ENCODE measurements at places on chromosomes 12 and 14.

- no peak for DNase-seq
Measured at GRCh38 chr12:28223025-28223554, 32.8 kb downstream of the CCDC91 start.

DNA sequence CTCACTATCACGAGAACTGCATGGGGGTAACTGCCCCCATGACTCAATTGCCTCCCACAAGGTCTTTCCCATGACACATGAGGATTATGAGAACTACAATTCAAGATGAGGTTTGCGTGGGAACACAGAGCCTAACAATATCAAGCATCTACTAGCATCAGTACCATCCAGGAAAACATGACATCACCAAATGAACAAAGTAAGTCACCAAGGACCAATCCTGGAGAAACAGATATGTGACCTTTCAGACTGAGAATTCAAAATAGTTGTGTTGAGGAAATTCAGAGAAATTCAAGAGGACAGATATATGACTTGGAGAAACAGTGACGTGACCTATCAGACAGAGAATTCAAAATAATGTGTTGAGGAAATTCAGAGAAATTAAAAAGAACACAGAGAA, 65.8 kb upstream of the TMTC2 start:
- DNase-seq = no peak

DNA sequence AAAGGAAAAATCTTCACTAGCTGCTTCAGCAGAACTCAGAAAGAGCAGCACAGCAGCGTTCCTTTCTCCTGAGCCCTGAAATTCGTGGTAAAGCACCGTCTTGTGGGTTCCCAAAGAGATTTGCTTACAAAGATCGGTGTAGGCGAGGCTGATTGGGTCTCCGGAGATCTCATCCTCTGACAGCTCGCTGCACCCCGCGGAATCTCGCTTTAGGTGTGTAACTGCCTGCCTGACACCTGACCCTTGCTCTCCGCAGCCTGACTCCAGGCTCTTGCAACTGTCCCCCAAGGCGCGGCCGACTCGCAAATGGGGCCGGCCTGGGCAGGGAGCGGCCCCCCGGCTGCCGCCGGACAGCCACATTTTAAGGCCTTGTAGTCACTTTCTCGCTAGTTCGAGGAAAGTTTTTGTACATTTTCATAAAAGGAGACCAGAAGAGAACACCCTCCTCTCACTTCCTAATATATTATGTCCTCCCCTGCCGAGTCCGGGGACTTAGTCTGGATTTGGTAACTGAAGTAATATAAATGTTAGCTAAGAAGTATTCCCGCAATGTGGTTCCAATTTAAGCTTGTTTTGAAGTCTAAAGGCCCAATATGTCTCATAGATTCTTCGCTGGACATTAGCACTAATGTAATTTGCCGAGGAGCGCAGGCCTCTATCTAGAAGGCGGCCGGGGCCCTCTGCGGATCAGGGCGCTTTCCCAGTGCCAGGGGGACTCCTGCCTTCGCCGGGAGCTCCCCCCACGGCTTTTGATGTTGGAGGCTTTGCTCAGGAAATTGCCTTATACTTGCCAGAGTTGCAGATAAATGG, 177.3 kb upstream of the CDKN3 start:
- no peak for DNase-seq

DNA sequence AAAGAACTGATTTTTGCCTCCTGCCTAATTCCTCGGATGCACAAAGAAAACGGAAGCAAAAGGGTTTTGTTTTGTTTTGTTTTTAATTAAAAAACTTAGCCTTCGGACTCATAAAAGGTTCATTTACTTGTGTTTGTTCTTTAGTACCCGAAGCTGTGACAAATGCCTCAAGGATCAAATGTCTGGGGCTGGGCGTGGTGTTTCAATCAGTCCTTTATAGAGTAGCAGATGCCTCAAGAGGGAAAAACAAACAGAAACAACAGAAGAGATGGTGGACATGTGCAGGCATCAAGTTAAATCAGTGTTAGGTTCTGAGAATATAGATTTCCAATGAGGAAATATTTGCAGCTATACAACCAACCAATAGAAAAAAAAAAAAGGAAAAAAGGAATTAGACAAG, 1.6 kb upstream of the WIF1 start:
- no peak for DNase-seq

GRCh38 chr12:53481939-53482586, 17.2 kb downstream of the MAP3K12 start:
- no peak for DNase-seq

DNA sequence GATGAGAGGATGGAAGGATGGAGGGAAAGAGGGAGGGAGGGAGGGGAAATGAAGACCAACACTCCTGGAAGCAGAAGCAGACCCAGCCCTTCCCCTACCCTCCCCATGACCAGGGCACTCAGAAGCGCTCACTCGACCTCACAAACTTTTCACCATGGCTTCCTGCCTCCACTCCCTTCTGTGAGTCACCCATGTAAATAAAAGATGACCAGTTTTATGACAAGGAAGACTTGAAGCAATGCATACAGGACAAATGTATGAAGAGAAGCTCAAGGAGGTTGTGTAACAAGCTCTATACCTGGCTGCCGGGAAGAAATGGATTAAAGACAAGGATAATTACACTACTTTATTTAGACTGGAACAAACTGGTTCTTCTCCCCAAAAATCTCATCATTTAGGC, 63.8 kb downstream of the CDC42BPB start:
- no peak for DNase-seq

- no peak for DNase-seq
Measured at GRCh38 chr14:33592297-33592696, 358.6 kb downstream of the EGLN3 start.

- DNase-seq = no peak
Measured at GRCh38 chr12:49827401-49828099, 663 bp downstream of the NCKAP5L start.

DNA sequence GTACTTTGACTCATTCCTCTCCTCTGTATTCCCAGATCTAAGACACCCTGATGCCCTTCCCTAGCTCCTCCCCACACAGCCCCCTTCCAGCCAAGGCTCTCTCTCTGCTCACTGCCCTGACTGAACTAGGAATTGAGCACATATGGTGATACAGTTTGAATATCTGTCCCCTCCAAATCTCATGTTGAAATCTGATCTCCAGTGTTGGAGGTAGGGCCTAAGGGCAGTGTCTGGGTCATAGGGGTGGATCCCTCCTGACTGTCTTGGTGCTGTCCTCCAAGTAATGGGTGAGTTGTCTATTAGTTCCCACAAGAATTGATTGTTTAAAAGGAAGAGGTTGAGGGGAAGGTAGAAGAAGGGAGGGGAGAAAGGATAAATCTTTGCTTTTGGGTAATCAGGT, 17.4 kb downstream of the CMKLR1 start:
- DNase-seq = no peak

DNA sequence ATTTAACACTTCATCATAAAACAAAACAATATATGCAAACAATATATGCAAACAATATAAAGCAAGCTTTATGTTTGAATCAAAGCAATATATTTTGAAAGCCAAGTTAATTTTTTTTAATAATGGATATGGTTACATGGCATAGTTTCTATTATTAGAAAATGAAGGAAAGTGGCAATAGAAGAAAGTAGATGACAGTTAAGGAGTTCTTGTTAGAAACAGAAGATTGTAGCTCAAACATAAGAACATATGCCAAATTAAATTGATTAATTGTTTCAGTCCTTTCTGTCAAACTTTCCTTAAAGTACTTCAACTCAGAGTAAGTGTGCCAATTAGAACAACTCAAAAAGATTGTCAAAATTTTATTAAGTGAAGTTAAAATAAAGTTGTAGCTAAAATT, 1248.3 kb downstream of the SLC16A7 start:
- no peak for DNase-seq

DNA sequence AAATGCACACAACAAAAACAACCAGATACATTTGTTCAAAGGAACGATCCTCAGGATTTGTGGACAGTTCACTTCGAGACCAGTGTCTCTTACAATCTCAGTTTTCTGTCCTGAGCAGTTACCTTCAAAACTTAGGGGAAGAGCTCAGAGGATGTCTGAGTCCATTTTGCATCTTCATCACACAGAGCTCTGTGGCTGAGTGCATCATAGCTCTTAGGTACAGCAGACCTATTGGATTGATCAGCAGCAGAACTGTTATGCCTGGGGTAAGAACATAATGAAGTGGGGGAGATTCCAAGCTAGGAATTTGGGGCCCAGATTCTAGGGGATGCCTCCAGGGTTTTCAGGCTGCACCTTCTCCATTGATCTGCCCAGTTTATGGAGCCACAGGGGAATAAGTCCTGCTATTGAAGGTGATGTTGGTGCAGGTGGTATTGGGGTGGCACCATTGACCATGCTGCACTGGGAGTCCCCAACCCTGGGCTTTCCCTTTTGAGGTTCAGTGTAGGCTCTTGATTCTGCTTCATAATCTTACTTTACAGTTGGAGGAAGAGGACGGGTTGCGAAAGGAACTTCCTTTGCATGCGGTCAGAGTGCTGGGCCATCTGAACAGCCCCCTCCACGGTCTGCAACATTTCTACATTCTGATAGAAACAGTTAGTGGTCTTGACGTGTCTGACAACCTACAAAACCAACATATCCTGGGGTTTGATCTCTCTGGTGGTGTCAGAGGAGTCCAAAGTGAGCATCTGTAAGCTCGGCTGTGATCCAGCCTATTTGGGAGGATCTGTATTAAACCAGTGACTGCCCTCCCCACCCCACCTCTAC, 112.8 kb downstream of the CHST11 start:
- no peak for DNase-seq

DNA sequence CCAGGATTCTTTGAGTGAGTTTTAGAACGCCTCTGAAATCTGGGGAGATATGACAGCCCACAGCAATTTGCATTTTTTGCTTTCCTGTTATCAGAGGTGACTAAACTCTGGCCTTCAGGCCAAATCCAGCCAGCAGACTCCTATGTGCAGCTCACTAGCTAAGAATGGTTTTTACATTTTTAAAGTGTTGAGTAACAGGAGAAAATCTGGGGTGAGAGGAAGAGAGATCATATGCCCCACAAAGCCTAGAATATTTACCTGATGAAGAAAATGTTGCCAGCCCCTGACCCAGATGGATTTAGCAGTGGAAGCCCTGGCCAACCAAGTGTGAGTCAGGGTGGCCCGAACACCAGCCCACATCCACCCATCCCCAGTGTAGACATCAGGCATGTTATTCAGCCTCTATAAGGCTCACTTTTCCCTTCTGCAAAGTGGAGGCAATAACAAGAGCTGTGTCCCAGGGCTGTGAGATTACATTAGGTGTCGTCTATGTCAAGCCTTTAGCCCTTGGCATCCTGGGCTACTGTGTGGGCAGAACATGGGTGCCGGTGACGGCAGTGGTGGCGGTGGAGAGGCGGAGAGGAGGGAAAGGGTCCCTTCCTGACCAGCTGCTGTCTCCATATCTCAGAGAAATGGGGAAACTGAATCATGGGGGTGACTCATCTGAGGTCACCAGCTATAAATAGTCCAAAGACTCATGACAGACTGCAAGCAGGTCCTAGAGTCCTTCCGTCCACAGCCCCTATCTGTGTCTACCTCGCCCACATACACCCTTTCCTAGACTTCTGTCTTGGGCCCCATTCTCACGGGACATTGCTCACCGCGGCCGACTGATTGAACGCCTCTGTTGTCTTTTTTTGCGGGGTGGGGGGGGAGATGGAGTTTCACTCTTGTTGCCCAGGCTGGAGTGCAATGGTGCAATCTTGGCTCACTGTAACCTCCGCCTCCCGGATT, 32.6 kb upstream of the CD9 start:
- DNase-seq = no peak

DNA sequence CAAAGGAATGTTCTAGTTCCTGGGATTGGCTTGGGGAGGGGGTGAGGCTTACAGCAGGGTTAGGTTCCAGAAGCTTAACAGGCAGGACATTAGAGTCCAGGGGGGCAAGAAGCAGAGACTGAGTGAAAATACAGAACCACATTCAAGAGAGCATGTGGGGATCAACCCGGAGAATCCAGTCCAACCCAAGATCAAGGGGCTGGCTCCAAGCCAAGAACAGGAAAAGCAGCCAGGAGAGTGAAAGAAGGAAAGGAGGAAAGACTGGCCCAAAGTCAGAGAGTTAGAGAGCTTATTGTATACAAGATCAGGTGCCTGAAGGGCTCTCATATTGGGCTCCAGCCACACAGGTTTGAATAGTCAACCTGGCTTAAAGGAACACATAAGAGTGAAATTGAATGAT, 190.3 kb upstream of the CDKN3 start:
- no peak for DNase-seq

GRCh38 chr12:105721051-105721825, 390.7 kb downstream of the C12orf75 start:
- DNase-seq = peak; percentile 76

DNA sequence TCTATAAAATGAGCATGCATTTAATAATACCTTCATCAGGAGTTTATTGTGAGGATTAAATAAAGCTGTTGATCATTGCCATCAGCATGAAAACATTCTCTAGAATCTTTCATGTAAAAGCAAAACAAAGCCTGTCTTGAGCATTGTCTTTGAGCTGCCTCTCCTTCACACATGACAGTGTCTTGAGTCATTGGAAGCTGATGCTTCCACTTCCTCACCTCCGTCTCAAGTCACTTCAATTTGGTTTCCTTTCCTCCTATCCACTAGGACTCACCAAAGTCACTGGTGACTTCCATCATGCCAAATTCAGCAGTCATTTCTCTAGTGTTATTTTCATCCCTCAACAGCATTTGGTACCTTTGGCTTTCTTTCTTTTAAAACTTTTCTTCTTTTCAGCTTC, 31.6 kb upstream of the MYBPC1 start:
- no peak for DNase-seq

- no peak for DNase-seq
Measured at GRCh38 chr14:68800390-68800789, 7.5 kb upstream of the ZFP36L1 start.

DNA sequence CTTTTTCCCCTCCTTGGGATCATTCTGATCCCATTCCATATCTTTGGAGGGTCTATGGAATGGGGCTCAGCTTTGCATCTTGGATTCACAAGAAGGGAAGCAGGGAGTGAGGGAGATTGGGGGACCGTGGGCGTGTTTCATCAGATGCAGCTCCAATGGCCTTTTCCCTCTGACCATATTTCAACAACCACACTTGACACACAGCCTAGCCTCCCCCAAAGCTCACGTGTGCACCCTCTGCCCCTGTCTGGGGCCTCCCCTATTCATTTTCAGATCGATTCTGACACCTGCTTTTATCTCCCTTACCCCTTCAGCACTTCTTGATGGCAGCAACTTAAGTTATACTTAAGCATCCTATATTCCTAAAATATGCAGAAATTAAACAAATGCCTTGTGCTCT, 126.6 kb downstream of the CHST11 start:
- no peak for DNase-seq

- DNase-seq = peak; percentile 82
Measured at GRCh38 chr12:104643819-104644669, 187.3 kb downstream of the CHST11 start.

DNA sequence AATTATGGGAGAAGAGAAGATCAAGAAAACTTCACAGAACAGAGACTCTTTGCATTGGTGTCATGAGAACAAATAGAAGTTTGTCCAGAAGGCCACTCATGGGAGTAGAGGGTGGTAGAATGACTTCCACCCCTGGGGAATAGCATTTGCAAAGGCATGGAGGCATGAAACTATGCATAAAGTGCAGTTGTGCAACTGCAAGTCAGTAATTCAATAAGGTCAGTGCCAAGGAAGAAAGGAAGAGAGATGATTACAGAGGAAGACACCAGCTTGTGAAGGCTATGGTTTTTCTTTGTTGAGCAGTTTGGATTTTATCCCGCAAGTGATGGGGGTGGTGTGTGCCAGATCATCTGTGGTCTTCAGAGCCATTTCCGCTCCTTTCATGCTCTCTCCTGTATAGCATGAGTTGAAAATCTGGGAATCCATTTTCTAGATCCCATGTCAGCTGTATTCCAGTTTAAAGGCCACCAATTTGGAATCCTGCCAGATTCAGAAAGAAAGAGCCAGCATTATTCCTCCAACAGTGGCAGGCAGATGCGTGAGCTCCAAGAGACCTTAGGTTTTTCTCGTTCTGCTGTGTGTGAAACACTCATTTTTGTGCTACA, 67.6 kb upstream of the GRIN2B start:
- DNase-seq = no peak
